ENCODE measurements at places on chromosomes 2 and 18.

DNA sequence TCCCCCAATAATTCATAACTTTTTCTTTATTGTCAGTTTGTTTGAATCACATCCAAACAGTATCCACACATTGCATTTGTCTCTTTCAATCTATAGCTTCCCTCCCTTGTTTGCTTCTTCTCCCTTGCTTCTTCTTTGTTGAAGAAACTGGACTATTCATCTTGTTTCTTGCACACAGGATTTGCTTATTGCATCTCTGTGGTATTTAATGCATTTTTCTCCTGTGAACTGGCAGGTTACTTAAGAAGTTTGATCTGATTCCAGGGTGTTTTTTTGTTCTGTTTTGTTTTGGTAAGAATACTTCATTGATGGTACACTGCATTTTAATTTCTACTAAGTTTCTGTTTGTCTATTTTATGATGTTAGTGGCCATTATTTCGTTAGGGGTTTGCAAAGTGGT, 166.8 kb downstream of the CAMKMT start:
- DNase-seq: no peak

DNA sequence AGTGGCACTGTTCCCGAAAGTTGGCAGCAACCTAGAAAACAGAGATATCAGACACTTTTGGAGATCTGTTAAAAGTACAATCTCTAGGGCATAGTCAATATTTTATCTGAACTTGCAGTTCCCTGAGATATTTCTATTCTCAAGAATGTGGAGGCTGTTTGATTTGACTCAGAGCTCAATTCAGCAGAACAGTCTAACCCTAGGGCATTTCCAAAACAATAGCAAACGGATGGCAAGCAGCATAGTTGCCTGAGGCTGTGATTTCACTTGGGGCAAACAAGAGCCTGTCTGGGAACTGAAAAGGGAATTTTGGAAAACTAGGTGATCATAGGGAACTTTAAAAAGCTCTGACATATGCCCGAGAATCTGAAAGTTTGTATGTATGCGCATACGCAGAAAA, 772.8 kb upstream of the LRRTM1 start:
- DNase-seq: no peak

GRCh38 chr2:138155304-138155703, 191.0 kb downstream of the HNMT start:
- no peak for DNase-seq

DNA sequence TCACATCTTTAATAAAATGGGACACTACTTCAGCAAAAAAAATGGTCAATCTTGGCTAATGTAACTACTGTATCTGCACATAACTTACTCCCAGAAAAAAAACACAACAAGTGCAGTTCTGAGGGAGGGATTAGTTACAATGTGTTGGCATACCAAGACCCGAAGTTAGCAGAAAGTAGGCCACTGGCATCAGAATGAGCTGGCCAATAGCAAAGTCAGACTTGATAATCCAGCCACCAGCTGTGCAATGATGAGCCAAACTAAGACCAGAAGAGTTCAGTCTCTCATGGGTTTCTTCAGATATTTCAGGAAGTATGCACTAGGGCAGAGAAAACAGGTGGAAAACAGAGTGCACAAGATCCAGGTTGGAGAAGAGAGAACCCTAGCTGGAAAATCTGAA, 65.3 kb downstream of the OLA1 start:
- no peak for DNase-seq

DNA sequence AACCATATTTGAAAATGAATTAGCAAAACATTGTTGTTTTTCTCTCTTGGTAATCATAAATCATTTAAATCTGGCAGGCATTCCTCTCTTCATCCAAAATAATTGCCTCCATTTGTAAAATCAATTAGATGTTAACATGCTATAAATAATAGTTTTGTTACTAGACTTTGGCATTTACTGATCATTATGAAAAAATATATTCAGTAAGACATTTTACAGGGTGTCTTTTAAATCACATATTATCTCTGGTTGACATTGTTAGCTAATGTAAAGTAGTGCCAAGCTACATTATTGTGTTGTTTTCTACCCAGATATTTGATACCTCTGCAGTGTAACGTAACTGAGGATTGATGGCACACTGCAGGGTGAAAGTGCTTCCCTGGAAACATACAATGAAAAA, 31.8 kb upstream of the DLX1 start:
- no peak for DNase-seq

DNA sequence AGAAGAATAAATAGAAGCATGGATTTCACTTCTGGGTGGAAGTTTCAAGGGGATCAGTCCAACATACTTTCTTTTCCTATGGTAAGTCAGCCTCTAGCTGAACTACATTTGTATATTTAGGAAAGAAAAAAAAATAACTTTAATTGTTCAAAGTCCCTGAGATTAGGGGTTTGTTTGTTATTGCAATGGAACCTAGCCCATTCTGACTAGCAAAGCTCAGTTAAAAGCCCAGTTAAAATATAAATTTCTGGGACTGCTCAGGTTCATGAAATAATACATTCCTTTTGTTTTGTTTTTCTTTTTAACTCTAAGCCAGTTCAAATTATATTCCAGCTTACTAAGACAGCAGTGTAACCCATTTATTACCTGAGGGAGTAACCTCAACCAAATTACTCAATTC, 2069.6 kb upstream of the CELF4 start:
- DNase-seq: no peak

- DNase-seq: no peak
Observed at GRCh38 chr2:25615920-25616319, 57.5 kb downstream of the DTNB start.

DNA sequence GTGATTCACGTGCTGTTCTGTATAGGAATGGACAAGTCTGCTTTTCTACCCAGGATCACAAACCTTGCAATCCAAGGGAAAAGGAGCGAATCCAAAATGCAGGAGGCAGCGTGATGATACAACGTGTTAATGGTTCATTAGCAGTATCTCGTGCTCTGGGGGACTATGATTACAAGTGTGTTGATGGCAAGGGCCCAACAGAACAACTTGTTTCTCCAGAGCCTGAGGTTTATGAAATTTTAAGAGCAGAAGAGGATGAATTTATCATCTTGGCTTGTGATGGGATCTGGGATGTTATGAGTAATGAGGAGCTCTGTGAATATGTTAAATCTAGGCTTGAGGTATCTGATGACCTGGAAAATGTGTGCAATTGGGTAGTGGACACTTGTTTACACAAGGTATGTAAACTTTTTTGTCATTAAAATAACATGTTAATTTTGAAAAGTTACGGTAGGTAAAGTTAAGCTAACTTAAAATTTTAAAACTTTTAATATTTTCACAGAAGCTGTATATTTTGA, 33.0 kb downstream of the PPM1B start:
- DNase-seq: no peak

DNA sequence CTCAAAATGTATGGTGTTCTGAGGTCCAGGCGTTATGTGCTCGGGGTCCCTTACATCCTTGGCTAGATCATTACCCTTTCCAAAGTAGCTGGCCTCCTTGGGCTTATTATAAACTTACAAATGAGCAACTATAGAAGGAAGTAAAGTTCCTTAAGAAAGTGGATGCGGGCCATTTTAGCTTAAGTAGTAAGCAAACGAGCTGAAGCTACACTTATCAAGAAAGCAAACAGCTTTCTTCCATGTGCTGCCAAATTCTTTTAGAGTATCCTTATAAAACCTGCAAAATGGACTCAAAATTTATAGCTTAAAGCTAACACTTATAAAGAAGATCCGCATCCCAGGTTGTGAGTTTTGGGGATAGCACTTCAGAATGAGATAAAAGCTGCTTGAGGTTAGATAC, 75.3 kb downstream of the ACTR3 start:
- DNase-seq: no peak
